IPS DF 19.7 (cell line): ENCODE measurements at places on chromosomes 7 and 10.

DNA sequence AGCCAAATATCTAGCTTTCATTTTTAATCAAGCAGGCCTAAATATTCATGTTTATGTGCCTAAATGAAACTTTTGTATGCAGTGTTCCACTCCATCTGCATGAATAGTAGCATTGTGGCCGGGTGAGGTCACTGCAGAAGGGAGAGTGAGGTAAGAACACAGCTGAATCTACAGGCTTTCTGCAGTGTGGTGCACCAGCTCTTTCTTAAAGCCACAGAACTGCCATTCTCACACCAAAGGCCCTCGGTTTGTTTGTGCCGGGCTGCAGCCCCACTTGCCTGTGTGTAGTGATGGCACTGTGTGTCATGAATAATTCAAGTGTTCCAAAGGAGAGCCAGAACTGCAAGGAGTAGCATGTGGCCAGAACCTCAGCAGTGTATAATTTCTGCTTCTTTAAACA, 204.1 kb downstream of the TRIL start:
- no peak for DNase-seq

GRCh38 chr10:116850058-116850611, 836 bp downstream of the ENO4 start:
- DNase-seq: no peak

GRCh38 chr7:69719717-69720116, 121.4 kb downstream of the AUTS2 start:
- DNase-seq: no peak

DNA sequence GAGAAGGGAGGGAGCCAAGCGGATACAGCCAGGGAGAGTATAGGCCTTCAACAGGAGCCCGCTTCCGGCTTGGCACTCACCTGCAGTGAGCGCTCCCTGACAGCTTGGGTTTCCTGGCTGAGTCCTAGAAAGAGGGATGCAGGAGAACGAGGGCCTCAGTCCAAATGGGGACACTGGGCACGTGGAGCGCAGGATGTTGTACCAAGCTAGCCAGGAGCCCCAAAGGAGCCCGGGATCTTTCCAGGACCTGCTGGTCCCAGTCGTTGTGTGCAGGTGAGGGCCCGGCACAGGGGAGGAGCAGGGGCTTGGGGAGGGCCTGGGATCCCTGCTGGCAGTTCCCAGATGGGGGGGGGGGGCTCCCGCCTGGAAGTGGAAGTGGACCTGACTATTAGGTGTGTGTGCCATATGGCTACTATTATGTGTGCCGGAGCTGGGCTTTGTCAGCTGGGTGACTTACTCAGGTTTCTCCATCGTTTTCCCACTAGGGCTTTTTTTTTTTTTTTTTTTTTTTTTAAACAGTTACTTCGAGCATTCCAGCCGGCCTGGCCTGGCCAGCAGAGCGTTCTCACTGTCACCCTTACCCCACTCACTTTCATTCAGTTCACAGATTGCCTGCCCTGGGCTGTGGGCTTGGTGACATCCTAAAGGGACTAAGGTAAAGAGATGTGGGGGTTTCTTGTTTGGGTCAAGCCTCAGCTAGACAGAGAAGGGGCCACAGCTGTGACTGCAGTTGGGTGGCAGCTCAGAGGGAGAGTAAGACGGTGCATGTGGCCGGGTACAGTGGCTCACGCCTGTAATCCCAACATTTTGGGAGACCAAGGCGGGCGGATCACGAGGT, 3.8 kb downstream of the AGAP3 start:
- DNase-seq: no peak
